ENCODE measurements at places on chromosomes 13 and 19.

DNA sequence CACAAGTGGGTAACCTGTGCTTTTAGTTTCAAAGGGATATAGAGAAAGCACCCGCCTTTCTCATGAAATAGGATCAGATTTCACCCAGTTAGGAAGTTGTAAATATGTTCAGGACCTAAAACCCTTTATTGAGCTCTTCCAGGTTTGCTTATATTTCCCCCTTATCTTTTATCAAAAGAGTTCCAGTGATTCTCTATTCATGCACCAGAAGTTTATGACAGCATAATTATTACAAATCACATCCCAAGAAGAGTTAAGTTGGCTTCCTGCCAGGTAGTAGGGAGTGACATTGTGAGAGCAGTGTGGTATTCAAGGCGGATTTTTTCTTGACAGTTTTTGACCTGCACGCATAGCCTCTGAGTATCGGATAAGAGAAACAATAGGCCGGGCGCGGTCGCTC lies 190.3 kb downstream of the STK24 start:
- DNase-seq = no peak

DNA sequence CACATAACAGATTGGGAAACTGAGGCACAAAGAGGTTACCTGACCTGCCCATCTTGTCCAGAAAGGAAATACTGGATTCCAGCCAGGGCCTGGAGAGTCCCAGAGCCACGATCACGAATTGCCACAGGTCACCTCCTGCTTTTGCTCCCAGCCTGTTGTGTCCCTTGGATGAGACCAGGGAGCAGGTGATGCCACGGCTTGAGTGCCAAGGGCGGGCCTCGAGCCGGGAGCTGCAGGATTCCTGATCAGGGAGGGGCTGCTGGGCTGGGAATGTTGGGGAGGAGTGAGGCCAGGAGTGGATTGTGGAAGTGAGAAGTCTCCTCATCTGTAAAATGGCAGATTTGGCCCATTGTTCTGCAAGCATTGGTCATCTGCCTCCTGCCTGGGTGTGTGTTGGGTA lies 29.4 kb downstream of the DNM2 start:
- no peak for DNase-seq

DNA sequence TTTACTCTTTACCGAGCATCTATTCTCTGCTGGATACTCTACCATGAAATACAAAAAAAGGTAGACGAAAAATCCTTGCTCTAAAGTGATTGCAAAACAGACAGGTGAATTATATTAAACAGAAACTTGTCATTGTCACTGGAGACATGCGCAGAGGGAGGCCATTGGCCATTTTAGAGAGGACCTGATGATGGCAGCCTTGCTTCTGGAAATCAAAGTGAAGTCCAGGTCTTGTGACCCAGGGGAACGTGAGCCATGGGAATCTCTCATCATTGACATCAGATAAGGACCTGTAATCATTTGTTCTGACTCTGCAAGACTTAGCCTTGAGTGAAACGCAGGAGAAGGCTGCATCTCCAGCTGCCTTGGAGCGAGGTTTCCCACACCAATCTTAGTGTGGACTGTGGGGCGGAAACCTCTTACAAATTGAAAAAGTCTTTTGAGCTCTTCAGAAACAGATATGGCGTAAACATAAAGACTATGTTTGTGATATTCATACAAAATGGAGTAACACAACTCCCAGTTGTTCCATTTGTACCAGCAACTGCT lies 16.8 kb upstream of the SLC46A3 start:
- DNase-seq = no peak

DNA sequence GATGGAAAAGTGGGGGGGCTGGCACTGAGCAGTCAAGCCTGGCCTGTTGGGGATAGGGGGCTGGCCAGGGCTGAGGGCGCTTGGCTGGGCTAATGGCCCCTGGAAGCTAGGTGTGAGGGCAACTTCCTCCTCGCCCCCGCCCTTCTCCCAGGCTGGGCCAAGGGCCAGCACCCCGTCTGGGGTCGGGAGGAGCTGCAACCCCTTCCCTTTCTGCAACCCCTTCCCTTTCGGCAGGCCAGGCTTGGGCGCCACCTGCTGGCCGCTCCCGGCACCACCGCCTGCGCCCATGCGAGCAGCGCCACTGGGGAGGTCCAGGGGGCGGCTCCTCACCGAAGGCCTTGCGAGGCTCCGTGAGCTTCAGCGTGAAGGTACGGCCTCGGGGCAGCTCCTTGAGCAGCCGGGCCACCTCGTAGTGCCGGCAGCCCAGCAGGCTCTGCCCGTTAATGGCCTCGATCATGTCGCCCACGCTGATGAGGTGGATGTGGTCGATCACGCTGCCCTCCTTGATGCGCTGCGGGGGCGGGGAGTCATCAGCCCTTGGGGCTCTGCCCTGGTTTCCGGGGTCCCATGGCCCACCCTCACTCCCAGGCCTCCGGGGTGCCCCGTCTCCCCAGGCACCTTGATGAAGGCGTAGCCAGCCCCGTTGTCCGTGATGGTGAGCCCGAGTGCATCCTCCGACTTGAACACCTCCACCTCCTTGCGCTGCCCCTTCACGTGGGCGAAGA lies 5.0 kb upstream of the PTGER1 start:
- peak; percentile 40 for DNase-seq

DNA sequence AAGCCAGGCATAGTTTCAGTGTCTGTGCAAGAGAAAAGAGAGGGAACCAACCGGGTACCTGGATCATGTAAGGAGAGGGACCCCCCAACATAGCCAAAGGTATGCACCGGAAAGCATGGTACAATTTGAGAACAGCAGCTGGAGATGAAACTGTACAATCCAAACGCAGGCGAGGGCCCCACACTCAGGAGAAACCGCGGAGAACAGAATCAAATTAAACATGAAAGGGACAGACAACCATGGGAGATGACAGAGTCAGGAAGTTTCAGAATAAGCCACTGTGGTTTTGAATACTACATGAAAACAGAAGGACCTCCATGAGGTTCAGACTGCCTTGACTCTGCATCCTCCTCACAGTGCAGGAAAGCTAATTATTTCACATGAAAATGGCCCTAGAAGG lies 62.9 kb upstream of the SPATA13 start:
- no peak for DNase-seq

DNA sequence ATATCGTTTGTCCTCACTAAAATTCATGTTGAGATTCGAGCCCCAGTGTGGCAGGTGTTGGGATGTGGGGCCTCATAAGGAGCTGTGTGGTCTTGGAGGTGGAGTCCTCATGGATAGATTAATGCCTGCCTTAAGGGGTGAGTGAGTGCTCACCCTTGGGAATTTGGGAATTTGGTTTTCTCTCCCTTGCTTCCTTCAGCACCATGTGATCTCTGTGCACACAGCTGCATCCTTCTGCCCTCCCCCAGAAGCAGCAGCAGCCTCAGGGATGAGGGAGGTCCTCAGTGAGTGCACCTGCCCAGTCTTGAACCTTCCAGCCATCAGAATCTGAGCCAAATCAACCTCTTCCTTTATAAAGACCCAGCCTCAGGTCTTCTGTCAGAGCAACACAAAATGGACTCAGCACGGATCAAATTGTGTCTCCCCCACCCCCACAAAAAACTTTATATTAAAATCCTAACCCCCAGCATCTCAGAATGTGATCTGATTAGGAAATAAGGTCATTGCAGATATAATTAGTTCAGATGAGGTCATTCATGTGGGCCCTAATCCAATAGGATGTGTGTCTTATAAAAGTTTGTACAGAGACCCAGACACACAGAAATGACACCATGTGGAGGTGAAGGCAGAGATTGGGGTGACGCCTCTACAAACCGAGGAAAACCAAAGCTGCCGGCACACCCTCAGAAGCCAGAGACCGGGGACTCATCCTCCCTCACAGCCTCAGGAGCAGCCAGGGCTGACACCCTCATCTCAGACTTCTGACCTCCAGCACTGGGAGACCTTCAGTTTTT lies 12.9 kb downstream of the CYTH2 start:
- no peak for DNase-seq

GRCh38 chr19:32404933-32405430 lies 588 bp upstream of the DPY19L3 start:
- peak; percentile 36 for DNase-seq

- DNase-seq = no peak
Measured at GRCh38 chr13:99991828-99992775, 10.5 kb downstream of the ZIC2 start.

GRCh38 chr13:42084722-42085121 lies 36.3 kb downstream of the DGKH start:
- no peak for DNase-seq

DNA sequence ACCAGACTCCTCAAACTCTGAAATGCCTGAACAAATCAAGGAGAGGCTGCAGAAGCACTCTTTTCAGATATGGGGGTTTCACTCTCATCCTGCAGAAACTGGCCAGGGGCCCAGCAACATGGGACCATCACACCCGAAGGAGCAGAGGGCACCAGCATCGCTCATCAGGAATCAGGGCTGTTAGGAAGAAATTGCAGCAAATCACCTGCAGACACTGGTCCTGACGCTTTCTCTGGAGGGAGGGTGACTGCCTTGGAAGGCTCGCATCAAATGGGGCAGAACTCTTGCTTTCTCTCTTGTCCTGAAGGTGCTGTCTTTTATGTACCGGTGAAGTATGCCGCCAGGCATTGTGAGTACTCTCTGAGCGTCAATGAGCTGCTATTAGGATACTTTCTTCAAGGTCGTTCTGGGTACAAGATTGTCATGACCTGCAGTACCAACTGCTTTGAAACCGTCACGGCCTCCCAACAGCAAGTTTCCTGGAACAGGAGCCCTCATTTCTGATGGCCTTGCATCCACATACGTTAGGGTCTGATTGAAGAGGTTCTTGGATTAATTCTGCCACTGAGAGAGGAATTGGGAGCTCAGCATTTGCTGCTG lies 155.7 kb upstream of the SOX1 start:
- DNase-seq = no peak

- DNase-seq = no peak
Measured at GRCh38 chr13:102933122-102933521, 87.3 kb downstream of the ERCC5 start.
